ENCODE measurements at places on chromosomes 4 and X. TPM values are rescaled to one million over a fixed set of nuclear protein-coding genes. Genes with fewer than 3 reads are reported as not detected.

Gene NR3C2
- total RNA-seq: 41.0 TPM

Gene MAMLD1
- 1.9 TPM for total RNA-seq

Gene ALB
- total RNA-seq: not detected

Gene PRRG3
- not detected for total RNA-seq

Gene PPA2
- total RNA-seq: 46.1 TPM

Gene FAM9C
- total RNA-seq: not detected

Gene UGT2B10
- total RNA-seq: not detected

Gene GRIA2
- total RNA-seq: not detected

Gene RPL9
- 1,881 TPM for total RNA-seq

Gene BRS3
- total RNA-seq: not detected

DNA sequence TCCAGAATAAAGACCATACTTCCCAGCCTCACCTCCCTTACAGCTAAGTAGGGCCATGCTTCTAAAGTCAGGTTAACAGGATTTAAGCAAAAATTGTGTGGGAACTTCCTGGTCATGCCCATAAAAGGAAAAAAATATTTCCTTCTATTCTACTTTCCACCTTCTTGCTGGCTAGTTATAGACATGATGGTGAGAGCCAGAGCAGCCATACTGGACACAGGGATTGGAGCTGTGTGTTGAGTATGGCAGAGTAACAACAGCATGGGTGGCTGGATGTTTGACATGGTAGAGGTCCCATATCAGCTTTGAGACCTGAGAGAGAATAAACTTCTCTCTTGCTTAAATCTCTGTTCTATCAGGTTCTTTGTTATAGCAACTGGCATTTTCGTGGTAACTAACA lies 15.1 kb upstream of the CBR4 start:
- peaks cover 55% of the 10 kb centered on the region for H3K27me3 ChIP-seq
- H3K36me3 ChIP-seq: peaks cover 5% of the 10 kb centered on the region
- no peak overlapping the region for H3K27ac ChIP-seq
- peaks cover 5% of the 10 kb centered on the region for H3K4me1 ChIP-seq

GRCh38 chr4:7043284-7044136 lies at the start of gene TADA2B:
Gene TADA2B (plus strand): TSS chr4:7043372. CDS start chr4:7043580, 208 bp downstream.
- no peaks in the 10 kb centered on the region for H3K36me3 ChIP-seq
- peak within 1 kb of the TSS; percentile 89 for H3K27ac ChIP-seq
- peak; percentile 40 for DNase-seq
- no peaks in the 10 kb centered on the region for H3K27me3 ChIP-seq

DNA sequence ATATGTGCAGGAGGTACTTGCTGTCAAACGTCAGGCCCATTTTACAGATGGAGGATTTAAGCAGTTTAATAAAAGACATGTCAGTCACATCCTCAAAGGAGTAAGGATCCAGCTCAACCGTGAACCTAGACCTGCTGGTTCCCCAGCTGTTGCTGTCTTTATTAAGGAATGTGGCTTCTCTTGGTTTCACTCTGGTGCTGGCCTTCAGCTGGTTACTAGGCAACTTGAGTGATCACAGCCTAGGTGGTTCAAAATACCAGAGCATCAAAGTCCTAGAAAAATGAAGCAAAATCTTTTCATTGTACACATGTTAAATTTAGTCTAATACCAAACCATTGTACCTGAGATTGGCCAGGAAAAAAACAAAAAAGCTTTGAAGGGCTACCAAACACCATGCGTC lies 32.7 kb upstream of the GLRA2 start:
- no peaks in the 10 kb centered on the region for H3K36me3 ChIP-seq
- H3K27me3 ChIP-seq: no peaks in the 10 kb centered on the region
- DNase-seq: no peak
- H3K27ac ChIP-seq: peak overlapping the region; percentile 83
- peak overlapping the region; percentile 81 for H3K4me3 ChIP-seq
- H3K4me1 ChIP-seq: peaks cover 9% of the 10 kb centered on the region

- no peak overlapping the region for H3K27ac ChIP-seq
- no peak overlapping the region for H3K4me3 ChIP-seq
- no peaks in the 10 kb centered on the region for H3K4me1 ChIP-seq
- no peak for DNase-seq
- H3K27me3 ChIP-seq: peaks cover 14% of the 10 kb centered on the region
Measured at GRCh38 chr4:48801016-48801715, 21.1 kb upstream of the FRYL start.

- no peaks in the 10 kb centered on the region for H3K4me1 ChIP-seq
- no peak overlapping the region for H3K27ac ChIP-seq
- DNase-seq: no peak
- H3K36me3 ChIP-seq: no peaks in the 10 kb centered on the region
- H3K4me3 ChIP-seq: no peak overlapping the region
Measured at GRCh38 chr4:169345316-169345721, 74.6 kb upstream of the SH3RF1 start.

All from T-helper 17 cell (primary cell).